IMR-90 (cell line): ENCODE measurements at places on chromosomes 4 and X. TPM values are rescaled to one million over a fixed set of nuclear protein-coding genes. Genes with fewer than 3 reads are reported as not detected.
A peak's percentile ranks its signal among the peaks of the same experiment; 100 is the strongest.

DNA sequence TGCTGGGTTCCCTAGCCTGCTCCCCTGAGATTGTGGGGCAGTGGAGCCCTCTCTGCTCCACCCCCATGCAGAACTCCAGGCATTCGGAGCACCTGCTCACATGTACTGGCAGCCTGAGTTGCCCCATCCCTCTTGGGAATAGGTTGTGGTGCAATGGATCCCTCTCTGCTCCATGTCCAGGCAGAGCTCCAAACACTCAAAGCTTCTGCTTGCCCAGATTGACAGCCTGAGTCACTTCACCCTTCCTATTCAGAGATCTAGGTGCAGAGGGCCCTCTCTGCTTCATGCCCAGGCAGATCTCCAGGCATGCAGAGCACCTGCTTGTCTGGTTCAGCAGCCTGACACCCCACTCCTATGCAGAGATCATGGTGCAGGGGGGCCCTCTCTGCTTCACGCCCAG is 18.6 kb upstream of the TEX13B start:
- no peak overlapping the region for H3K27ac ChIP-seq
- DNase-seq: no peak
- no peak overlapping the region for H3K4me3 ChIP-seq
- no peaks in the 10 kb centered on the region for H3K36me3 ChIP-seq
- H3K4me1 ChIP-seq: no peaks in the 10 kb centered on the region
- H3K27me3 ChIP-seq: peaks cover 2% of the 10 kb centered on the region

DNA sequence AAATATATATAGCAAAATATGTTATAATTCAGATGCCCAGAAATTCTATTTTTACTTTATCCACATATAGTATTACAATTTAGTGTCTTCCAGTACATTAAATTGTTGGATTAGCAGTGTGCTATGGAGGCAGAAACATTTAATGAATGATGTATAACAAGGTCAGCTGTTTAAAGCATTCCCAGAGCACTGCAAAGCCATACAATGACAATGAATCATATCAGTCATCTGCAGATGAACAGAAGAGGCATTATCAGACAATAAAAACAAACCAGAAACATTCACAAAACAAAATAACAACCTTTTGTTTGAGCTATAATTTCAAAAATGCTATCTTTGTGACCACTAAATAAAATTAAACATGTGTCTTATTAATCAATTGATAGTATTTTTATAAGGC is 524.2 kb downstream of the FAT4 start:
- DNase-seq: peak; percentile 13
- H3K36me3 ChIP-seq: no peaks in the 10 kb centered on the region
- H3K27ac ChIP-seq: no peak overlapping the region
- no peaks in the 10 kb centered on the region for H3K4me1 ChIP-seq
- H3K27me3 ChIP-seq: no peaks in the 10 kb centered on the region

- no peak overlapping the region for H3K27ac ChIP-seq
- H3K27me3 ChIP-seq: no peaks in the 10 kb centered on the region
- no peak for DNase-seq
- no peaks in the 10 kb centered on the region for H3K36me3 ChIP-seq
- no peaks in the 10 kb centered on the region for H3K4me1 ChIP-seq
These were observed 80.3 kb downstream of the BANK1 start for GRCh38 chr4:101870874-101871273.

- H3K27me3 ChIP-seq: no peaks in the 10 kb centered on the region
- no peaks in the 10 kb centered on the region for H3K36me3 ChIP-seq
- no peak overlapping the region for H3K4me3 ChIP-seq
- H3K4me1 ChIP-seq: no peaks in the 10 kb centered on the region
These were observed 56.1 kb downstream of the CCSER1 start for GRCh38 chr4:90183254-90183653.

DNA sequence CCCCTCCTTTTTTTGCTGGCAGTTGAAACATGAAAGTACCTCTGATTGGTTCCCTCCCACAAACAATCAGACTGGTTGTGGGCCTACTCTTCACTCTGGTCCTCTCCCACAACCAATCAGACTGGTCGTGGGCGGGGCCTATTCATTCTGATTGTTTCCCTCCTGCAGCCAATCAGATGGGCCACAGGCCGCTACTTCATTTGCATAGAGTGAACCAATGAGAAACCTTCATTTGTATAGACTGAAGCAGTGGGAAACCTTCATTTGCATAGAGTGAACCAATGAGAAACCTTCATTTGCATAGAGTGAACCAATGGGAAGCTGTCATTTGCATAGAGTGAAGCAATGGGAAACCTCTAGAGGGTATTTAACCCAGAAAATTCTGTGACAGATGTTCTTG is 55.2 kb downstream of the TRMT44 start:
- peaks cover 7% of the 10 kb centered on the region for H3K27me3 ChIP-seq
- H3K4me1 ChIP-seq: no peaks in the 10 kb centered on the region
- no peak overlapping the region for H3K4me3 ChIP-seq
- no peaks in the 10 kb centered on the region for H3K36me3 ChIP-seq

DNA sequence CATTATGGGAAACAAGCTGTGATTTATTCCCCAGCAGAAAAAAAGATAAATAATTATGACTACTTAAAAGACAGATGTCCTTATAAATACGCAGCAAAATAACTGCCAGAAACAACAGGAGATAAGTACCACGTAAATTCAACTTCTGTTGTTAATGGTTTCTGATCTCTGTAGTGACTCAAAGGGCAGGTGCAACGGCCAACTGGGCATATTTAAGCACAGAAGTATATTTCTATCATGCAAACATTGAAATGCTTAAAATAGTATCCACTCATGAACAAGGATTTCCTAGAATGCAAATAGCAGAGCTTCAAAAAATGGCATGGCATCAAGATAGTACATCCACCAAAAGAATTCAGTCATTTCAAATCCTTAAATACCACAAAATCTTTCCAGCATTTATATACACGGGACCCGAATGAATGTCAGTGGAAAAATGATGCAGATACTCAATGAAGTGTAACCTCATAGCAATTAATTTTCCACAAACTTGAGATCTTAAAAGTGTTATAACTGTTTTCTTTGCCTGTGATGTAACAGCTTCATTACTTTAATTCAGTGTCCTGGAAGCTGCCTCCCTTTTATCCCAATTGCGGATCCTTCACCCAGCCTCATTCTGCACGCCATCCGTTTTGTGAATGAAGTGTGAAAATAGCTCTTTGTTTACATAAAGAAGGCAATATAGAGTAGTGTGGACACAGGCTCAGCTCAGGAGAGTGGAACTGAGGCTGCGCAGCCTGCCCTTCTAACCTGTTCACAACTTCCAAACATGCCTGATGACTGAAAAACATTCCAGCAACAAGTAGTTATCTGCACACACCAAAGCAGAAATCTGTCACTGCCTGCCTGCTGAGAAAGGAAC is 10.2 kb downstream of the PDGFC start:
- DNase-seq: no peak
- no peaks in the 10 kb centered on the region for H3K27me3 ChIP-seq
- no peak overlapping the region for H3K4me3 ChIP-seq

GRCh38 chr4:121400632-121401031 is 19.8 kb upstream of the QRFPR start:
- no peak overlapping the region for H3K27ac ChIP-seq
- no peaks in the 10 kb centered on the region for H3K27me3 ChIP-seq

GRCh38 chr4:16897991-16898827 is at the start of gene LDB2:
Gene LDB2, minus strand, starts transcription at chr4:16898645.
- H3K36me3 ChIP-seq: no peaks in the 10 kb centered on the region
- H3K4me3 ChIP-seq: peak within 1 kb of the TSS; percentile 88
- peaks cover 11% of the 10 kb centered on the region for H3K4me1 ChIP-seq
- DNase-seq: peak; percentile 88
- H3K27ac ChIP-seq: peak within 1 kb of the TSS; percentile 99
- H3K27me3 ChIP-seq: no peaks in the 10 kb centered on the region

DNA sequence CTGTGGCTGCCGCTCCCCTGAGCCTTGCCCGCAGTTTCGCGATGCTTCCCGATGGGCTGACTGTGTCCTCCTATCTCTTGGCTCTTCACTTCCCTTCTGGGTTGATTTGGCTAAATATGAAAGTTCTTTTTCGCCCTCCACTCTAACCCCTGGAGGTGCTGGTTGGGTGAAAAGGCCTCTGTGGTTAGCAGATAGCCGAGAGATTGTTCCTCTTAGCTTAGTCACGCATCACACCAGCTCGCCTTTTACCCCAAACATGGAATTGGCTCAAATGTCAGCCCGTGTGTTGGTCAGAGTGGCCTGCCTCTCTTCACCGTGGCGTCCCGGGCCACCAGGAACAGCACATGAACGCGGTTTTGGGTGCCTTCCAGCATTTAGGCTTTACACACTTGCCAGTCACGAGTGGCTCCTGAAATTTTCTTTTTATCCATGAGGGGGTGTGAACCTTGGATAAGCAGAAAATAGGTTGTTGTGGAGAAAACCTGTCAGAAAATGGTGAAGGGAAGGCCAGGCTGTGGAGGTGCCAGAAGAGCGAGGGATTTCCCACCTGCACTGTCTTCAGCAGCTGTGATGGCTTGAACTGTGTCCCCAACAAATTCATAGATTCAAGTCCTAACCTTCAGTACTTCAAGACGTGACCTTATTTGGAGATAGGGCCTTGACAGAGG is 8.9 kb downstream of the CLCN4 start:
- DNase-seq: no peak
- no peak overlapping the region for H3K4me3 ChIP-seq
- H3K27ac ChIP-seq: no peak overlapping the region
- H3K4me1 ChIP-seq: no peaks in the 10 kb centered on the region
- H3K36me3 ChIP-seq: no peaks in the 10 kb centered on the region

DNA sequence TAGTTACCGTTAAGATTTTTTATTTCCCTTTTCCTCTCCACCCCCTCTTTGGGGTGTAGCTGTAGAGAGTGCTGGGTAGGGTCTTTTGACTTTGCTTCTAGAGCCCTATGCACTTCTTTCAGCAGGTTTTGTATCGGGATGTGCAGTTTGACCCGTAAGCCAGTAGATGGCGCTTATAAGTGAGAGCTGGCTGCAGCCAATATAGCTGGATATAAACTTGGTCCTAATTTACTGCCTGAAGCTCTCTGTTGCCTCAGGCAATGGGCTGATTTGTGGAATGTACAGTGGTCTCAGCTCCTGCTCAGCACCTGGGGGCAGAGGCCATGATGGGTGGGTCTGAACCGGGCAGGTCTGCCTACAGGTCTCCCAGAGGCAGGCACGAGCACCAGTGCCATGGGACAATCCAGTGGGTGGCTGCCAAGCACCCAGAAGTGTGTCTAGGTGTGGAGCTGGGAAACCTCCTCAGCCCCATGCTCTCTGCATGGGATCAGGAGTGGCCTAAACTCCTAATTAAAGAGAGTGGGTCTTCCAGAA is 146.5 kb downstream of the SPANXN1 start:
- no peaks in the 10 kb centered on the region for H3K4me1 ChIP-seq
- no peaks in the 10 kb centered on the region for H3K36me3 ChIP-seq
- H3K27ac ChIP-seq: no peak overlapping the region

- H3K36me3 ChIP-seq: no peaks in the 10 kb centered on the region
- peak; percentile 58 for DNase-seq
- no peak overlapping the region for H3K27ac ChIP-seq
These were observed 296.3 kb upstream of the TENM3 start for GRCh38 chr4:181946902-181947301.

- DNase-seq: no peak
- H3K4me1 ChIP-seq: no peaks in the 10 kb centered on the region
- no peaks in the 10 kb centered on the region for H3K36me3 ChIP-seq
- no peak overlapping the region for H3K27ac ChIP-seq
These were observed 111.1 kb downstream of the HMX1 start for GRCh38 chr4:8760561-8760960.

DNA sequence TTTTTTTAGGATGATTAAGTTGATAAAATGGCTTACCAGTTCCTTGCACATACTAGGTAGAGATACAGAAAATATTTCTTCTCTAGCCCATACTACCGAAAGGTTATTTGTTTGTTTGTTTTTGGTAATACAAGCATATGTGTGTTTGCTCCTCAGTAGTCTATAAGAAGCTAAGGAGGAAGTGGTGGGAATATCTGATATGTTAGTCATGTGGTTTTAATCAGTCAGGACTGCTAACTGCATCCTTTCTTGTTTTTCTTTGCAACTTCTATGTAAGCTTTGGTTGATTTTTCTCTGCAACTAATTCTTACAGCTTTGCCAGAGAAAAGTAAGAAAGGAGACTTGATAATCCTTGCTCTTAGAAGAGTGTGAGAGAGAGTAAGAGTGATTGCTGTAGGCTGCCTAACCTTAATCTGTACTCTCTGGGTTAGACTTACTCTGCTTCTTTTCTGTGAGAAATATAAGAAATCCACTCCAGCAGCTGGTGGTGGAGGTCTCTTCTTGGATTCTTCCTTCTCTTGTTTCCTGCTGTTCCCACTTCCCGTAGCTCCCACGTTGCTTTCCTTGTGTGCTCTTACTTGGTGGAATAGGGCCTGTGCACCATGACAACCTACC is 28.3 kb downstream of the SEPTIN11 start:
- H3K27me3 ChIP-seq: no peaks in the 10 kb centered on the region
- H3K27ac ChIP-seq: peak overlapping the region; percentile 84

DNA sequence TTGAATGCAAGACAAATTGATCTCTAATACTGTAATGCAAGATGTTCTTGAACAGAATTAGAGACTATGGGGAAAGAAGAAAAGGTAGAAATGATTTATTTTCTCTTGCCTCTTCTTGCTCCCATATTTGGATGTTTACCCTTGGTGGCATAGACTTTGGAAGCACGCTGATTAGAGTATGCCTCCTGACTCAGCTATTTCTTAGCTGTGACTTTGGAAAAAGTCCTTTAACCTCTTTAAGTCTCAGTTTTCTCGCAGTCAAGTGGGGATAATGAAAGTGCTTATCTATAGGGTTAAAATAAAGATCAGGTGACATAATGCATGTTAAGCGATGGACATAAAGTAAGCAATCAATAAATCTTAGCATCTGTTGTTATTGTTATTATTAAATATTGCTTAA is 545.5 kb downstream of the GLUD2 start:
- H3K4me1 ChIP-seq: no peaks in the 10 kb centered on the region
- no peaks in the 10 kb centered on the region for H3K27me3 ChIP-seq
- no peak overlapping the region for H3K27ac ChIP-seq

GRCh38 chr4:184337907-184338306 is 120.2 kb upstream of the ENPP6 start:
- H3K27me3 ChIP-seq: no peaks in the 10 kb centered on the region
- H3K27ac ChIP-seq: no peak overlapping the region
- no peak overlapping the region for H3K4me3 ChIP-seq
- no peak for DNase-seq
- H3K4me1 ChIP-seq: no peaks in the 10 kb centered on the region

GRCh38 chr4:184810720-184811119 is 15.0 kb downstream of the ACSL1 start:
- 0 out of 2 replicates have a peak, but pooled peaks cover 1% of the 10 kb centered on the region for H3K27me3 ChIP-seq
- no peak overlapping the region for H3K4me3 ChIP-seq
- peaks cover 10% of the 10 kb centered on the region; the same call in 1 of the 2 replicates for H3K4me1 ChIP-seq
- H3K36me3 ChIP-seq: no peaks in the 10 kb centered on the region
- no peak for DNase-seq

GRCh38 chr4:15434091-15434490 is 6.3 kb downstream of the C1QTNF7 start:
- no peaks in the 10 kb centered on the region for H3K36me3 ChIP-seq
- H3K27ac ChIP-seq: no peak overlapping the region
- H3K27me3 ChIP-seq: no peaks in the 10 kb centered on the region
- H3K4me3 ChIP-seq: no peak overlapping the region

GRCh38 chrX:71228063-71228642 is 5.1 kb downstream of the GJB1 start:
- H3K4me1 ChIP-seq: no peaks in the 10 kb centered on the region
- H3K27ac ChIP-seq: no peak overlapping the region
- no peak overlapping the region for H3K4me3 ChIP-seq
- H3K36me3 ChIP-seq: no peaks in the 10 kb centered on the region
- no peak for DNase-seq

The CXCL5 gene
- 0.14 and 0.22 TPM in 2 replicates for polyA plus RNA-seq

The TMPRSS11A gene
- not detected in 2 replicates for polyA plus RNA-seq

The FGFBP2 gene
- polyA plus RNA-seq: not detected in 2 replicates

The HEPH gene
- 21.1 and 29.5 TPM in 2 replicates for polyA plus RNA-seq

The NHS gene
- polyA plus RNA-seq: 0.36 TPM in 2 replicates

The PNMA3 gene
- polyA plus RNA-seq: 0.03 TPM in 1 of 2 replicates, not detected in the other

The RAB33A gene
- polyA plus RNA-seq: 1.4 and 1.8 TPM in 2 replicates

The PAGE2 gene
- not detected in 2 replicates for polyA plus RNA-seq

The F8A3 gene
- polyA plus RNA-seq: 1.5 and 2.0 TPM in 2 replicates

The SMARCA5 gene
- polyA plus RNA-seq: 8.6 and 11.5 TPM in 2 replicates

The MAGEA12 gene
- polyA plus RNA-seq: not detected in 2 replicates
